ENCODE measurements at places on chromosomes 2 and 18.
A peak's percentile ranks its signal among the peaks of the same experiment; 100 is the strongest.

GRCh38 chr2:109128616-109129355 is at the start of gene SH3RF3:
Gene SH3RF3, plus strand, starts transcription at chr2:109129205.
- no peak for DNase-seq

GRCh38 chr2:147133286-147133908 is 711.4 kb upstream of the ACVR2A start:
- DNase-seq = no peak

- no peak for DNase-seq
Measured at GRCh38 chr2:181330286-181330685, 126.9 kb upstream of the ITGA4 start.

- no peak for DNase-seq
Measured at GRCh38 chr2:53442783-53443182, 324.8 kb upstream of the CHAC2 start.

GRCh38 chr2:34534761-34535160 is 935.7 kb upstream of the FAM98A start:
- DNase-seq = no peak

GRCh38 chr2:54899576-54900200 is 150.6 kb downstream of the RTN4 start:
- no peak for DNase-seq

DNA sequence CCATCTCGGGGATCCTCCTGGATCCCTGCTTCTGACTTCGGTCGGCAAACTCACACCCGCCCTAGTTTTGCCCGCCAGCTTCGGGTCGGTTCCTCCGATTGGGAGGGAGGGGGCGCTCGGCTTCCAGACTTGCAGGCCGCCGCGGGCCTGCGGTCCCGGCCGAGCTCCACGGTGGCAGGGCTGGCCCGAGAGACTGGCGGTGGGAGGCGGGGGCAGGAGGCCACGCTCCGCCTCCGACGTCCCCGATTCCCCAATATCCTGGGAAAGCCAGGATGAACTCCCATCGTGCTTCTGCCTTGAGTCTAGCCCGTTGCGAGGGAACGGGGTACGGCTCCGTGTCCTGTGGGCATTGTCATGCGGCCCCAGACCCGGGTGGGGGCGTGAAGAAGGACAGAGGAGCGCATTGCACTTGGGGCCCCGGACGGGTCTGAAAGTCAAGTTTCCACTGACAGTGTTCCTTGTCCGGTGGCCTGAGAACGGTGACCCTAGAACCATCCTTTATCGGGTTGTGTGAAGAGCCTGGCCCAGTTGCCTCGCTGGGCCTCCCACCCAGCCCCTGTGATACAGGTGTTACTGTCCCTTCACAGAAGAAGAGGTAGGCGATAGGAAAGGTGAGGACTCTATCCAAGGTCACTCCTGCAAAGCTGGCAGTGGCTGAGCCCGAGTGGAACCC is 2.4 kb upstream of the INHBB start:
- DNase-seq = peak; percentile 10

DNA sequence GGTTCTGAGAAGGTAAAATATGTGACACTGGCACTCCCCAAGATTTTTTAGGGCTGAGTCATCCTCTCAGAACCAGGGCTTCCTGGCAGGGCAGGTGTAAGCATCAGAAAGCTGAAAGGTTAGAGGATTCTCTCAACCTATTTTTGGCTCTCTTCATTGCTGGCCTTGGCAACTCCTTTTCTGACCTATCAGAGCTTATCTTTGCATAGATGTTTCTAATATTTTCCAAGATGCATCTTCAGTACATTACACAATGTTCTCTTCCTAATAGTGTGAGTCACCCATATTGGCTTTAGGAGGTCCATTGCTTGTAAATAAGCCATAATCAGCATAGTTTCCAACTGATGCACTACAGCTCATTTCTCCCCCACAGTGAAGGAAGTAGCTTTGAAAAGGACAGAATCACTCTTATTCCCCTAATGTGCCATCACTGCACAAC is 2008.4 kb upstream of the PIK3C3 start:
- no peak for DNase-seq

DNA sequence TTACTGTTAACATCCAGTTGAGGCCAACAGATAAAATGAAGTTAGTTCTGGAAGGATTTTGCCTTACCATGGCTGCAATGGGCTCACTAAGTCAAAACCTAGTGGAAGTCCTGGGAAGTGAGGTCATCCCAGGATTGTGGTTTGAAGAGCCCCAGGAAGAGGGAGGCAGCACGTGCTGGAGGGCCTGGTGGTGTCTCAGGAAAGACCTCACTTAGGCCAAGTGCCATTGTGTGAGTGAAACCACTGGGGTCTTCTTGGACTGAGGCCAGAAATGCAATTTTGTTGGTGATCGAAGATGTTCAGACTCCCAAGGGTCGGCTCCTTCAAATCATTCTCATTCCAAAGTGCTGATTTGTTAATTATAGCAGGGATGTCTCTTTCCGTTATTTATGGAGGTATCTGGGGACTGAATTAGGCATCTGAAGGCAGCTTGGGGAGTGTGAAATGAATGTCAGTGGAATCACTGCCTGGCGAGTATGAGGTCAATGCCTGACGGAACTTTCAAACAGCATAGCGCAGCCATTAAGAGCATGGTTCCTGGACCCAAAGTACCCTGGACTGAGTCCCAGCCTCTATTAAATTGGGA is 60.0 kb downstream of the IL1R2 start:
- DNase-seq = no peak

DNA sequence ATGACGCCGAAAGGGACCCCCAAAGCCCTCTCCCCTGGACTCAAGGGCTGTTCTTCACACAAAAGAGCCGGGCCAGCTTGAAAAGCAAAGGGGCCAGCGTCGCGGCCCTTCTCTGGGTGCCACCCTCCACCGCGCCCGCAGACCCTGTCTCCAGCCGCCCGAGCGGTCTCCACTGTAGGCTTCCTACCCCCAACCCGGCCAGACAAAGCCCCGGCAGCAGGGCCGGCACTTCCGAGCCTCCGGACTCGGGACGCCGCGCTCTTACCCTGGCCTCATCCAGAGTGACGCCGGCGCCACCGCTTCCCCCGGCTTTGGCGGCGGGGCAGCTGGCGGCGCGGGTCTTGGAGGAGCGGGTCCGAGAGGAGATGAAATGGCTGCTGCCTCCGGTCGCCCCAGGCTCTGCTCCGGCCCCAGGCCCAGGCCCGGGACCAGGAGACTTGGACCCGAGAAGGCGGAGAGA is 603 bp downstream of the ATAD2B start:
- no peak for DNase-seq

DNA sequence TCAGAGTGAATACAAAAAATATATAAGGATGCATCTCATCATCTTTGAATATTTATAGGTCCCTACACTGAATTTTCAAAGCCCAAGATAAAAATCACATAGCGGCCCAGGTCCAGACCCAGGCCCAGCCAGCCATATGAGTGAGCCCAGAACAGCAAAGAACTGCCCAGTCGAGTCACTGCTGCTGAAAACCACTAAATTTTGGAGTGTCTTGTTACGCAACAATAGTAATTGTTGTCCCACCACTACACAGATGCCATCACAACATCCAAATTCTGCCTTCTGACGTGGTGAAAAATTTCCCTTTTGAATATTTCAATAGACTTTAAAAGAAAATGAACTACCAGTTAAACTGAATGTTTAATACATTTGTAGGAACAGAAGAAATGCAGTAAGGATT is 5.7 kb downstream of the C18orf32 start:
- DNase-seq = no peak

All from activated T-helper 1 cell treated with anti-CD3 and anti-CD28 coated beads, Interleukin-2, amount 50 U/mL, for 16 hours (primary cell).